MCF 10A (cell line): ENCODE measurements at places on chromosomes 7 and 10. TPM values are rescaled to one million over a fixed set of nuclear protein-coding genes. Genes with fewer than 3 reads are reported as not detected.

Gene HK1
- total RNA-seq = 126 and 134 TPM in 2 replicates

Gene AKR1C8
- 0.27 TPM in 1 of 2 replicates, not detected in the other for total RNA-seq

Gene GCK
- total RNA-seq = not detected in 2 replicates

Gene HTR5A
- not detected in 2 replicates for total RNA-seq

Gene SSC4D
- total RNA-seq = 0.42 and 0.58 TPM in 2 replicates

- H3K36me3 ChIP-seq = peaks cover 22% of the 10 kb centered on the region
- no peaks in the 10 kb centered on the region for H3K27me3 ChIP-seq
- H3K4me3 ChIP-seq = peak overlapping the region; percentile 84
- H3K27ac ChIP-seq = peak overlapping the region; percentile 99
Observed at GRCh38 chr10:96130326-96130995, 364 bp downstream of the ZNF518A start.

DNA sequence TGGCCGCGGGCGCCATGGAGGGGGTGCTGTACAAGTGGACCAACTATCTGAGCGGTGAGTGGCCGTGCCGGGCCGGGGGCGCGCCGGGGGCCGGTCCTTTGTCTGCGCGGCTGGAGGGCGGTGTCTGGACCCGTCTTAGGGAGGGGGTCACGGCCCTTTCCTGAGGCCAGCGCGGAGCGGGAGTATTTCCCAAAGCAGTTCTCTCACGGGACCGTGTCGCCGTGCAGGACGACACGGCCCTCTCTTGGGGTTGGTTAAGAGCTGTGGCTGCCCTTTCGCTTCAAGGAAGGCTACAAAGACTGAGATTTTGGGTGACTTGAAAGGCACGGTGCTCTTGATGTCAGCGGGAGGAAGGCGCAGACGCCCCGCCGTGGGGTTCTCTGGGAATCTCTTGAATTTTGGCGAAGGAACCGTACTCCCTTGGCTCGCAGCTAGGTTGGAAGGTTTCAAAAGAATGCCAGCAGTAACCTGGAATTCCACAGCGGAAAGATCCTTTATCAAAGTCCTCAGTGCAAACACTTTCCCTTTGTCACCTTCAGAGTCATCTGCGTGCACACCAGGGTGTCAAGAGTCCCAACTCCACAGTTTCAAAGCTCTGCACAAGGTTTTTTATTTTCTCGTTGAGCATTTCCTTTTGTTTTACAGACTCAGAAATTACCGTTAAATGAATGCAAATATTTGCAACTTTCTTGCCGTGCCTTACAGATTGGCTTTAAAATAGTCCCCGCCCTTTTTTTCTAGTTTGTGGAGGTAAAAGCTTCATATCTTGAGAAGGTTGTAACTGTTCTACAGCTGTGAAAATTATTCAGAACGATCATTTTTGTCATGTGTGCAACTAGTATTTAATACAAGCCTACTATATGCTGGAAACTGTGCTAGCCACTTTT lies 780 bp downstream of the PLEKHA8 start:
- H3K27ac ChIP-seq = no peak overlapping the region
- peak; percentile 34 for DNase-seq
- H3K36me3 ChIP-seq = no peaks in the 10 kb centered on the region
- H3K4me3 ChIP-seq = no peak overlapping the region
- no peaks in the 10 kb centered on the region for H3K27me3 ChIP-seq

GRCh38 chr7:95424716-95425115 lies 10.1 kb downstream of the PON2 start:
- no peak overlapping the region for H3K27ac ChIP-seq
- DNase-seq = no peak
- peaks cover 37% of the 10 kb centered on the region for H3K4me1 ChIP-seq
- no peak overlapping the region for H3K4me3 ChIP-seq

DNA sequence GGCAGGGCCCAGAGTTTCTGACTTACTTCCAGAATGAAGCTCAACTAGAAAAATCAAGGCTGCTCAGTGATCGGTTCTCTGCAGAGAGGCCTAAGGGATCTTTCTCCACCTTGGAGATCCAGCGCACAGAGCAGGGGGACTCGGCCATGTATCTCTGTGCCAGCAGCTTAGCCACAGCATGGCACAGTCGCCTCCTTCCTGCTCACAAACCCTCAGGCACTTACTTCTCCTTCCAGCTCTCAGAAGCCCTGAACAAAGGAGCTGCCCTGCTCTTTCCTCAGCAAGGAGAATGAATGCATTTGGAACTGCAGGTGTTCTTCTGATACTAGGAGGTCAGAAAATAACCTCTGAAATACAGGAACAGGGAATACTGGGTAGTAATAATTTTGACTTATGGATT lies 219.7 kb upstream of the PRSS1 start:
- peaks cover 20% of the 10 kb centered on the region for H3K27me3 ChIP-seq
- no peak for DNase-seq
- no peak overlapping the region for H3K4me3 ChIP-seq
- H3K4me1 ChIP-seq = no peaks in the 10 kb centered on the region

DNA sequence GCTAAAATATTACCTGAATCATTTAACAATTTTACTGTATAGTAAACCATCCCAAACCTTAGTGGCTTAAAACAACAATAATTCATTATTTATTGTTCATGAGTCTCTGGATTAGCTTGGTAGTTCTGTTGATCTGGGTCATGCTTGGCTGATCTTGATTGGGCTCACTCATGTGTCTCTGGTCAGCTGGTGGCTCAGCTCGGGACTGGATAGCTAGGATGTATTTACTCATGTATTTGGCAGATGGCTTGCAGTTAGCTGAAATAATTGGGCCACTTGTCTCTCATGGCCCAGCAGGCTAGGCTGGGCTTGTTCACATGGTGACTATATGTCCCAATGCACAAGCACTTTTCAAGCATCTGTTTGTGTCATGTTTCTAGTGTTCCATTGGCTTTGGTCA lies 262.8 kb downstream of the BBS9 start:
- H3K27me3 ChIP-seq = no peaks in the 10 kb centered on the region
- no peak for DNase-seq
- no peak overlapping the region for H3K27ac ChIP-seq
- H3K36me3 ChIP-seq = peaks cover 5% of the 10 kb centered on the region
- H3K4me3 ChIP-seq = no peak overlapping the region

- H3K36me3 ChIP-seq = no peaks in the 10 kb centered on the region
- no peak overlapping the region for H3K4me3 ChIP-seq
- no peaks in the 10 kb centered on the region for H3K4me1 ChIP-seq
Observed at GRCh38 chr7:117021986-117022385, 68.7 kb downstream of the ST7 start.

GRCh38 chr7:158494643-158495042 lies 93.0 kb downstream of the PTPRN2 start:
- no peaks in the 10 kb centered on the region for H3K4me1 ChIP-seq
- no peak overlapping the region for H3K4me3 ChIP-seq
- peaks cover 24% of the 10 kb centered on the region for H3K27me3 ChIP-seq

DNA sequence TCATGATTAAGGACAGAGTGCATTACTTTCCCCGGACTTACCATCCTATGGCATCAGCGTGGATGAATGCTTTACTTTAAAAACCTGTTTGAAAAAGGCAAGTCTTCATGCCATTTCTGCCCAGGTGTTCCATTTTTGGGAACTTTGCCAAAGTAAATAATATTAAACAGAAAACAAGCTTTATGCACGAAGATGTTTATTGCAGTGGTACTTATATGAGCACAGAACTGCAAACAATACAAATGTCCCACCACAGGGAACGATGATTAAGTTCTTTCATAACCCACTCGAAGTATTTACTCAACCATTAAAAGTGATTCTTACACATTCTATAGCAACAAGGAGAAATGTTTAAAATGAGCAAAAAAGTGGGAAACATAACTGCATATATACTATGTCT lies 109.7 kb upstream of the GDF10 start:
- peaks cover 6% of the 10 kb centered on the region for H3K36me3 ChIP-seq
- H3K4me3 ChIP-seq = no peak overlapping the region
- DNase-seq = peak; percentile 69
- H3K4me1 ChIP-seq = peaks cover 21% of the 10 kb centered on the region
- no peak overlapping the region for H3K27ac ChIP-seq

DNA sequence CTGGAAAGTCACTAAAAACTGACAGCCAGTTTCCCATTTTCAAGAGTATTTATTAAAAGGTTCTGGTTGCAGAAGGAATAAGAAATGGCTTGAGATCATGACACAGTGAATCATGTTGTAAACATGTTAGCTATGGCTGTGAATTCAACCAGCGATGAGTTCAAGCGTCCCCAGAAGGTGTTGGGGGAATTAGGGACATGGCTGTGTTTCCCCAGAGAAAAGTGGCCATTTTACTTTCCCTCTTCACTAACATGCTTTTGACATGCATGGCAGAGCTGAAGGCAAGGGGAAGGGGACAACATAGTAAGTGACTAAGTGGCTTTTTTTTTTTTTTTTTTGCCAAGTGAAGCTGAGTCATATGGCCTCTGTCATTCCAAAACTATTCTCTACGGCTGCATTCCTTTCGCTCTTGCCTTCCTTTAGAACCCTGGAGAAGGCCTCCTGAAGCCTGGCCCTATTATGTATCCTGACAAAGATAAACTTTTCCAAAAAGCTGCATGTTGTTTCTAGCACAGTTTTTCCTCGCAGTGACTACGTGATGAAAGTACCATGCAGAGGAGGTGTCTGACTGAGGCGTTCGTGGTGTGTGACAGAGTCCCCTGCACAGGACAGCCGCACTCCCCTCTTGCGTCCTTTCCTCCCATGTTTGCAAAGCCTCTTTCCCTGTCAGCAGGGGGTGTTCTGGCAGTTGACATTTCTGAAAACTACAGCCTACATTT lies 46.9 kb downstream of the EGFR start:
- peak; percentile 80 for DNase-seq
- peak overlapping the region; percentile 93 for H3K27ac ChIP-seq
- peaks cover 82% of the 10 kb centered on the region for H3K36me3 ChIP-seq
- H3K4me1 ChIP-seq = peaks cover 79% of the 10 kb centered on the region
- H3K27me3 ChIP-seq = no peaks in the 10 kb centered on the region

DNA sequence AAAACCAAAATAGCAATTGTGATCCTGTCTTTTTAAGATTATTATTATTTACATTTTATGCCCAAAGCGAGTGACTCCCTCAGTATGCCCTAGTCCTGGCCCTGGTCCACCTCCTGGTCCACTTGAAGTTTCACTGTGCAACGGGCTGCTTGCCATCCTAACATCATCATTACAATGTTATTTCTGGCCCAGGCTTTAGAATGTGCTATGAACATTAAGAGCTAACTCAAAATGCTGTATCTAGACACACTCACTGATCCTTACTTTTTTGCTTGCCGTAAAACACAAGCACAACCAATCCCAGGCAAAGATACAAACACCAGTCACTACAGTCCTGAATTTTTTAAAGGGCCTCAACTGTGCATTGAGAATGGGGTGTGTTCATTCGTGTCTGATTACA lies 38.4 kb downstream of the RHOBTB1 start:
- H3K4me3 ChIP-seq = no peak overlapping the region
- no peaks in the 10 kb centered on the region for H3K27me3 ChIP-seq
- H3K4me1 ChIP-seq = no peaks in the 10 kb centered on the region
- peak; percentile 46 for DNase-seq
- H3K27ac ChIP-seq = no peak overlapping the region

DNA sequence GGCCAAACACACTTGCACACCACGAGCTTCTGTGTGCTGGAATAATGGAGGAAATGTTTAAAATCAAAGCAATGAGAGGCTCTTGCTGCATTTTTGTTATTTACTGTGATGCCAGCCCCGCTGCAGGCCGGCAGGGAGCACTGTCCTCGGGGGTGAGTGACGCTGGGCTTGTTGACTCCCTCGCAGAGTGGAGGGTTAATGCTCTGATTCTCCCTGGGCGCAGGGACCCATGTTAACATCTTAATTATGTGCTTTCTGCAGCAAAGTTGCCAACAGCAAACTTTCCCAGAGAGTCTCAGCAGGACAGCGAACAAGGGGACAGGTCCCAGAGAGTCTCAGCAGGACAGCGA lies 22.9 kb downstream of the SCART1 start:
- peaks cover 6% of the 10 kb centered on the region for H3K27me3 ChIP-seq
- DNase-seq = no peak
- H3K36me3 ChIP-seq = no peaks in the 10 kb centered on the region
- H3K27ac ChIP-seq = no peak overlapping the region
- no peaks in the 10 kb centered on the region for H3K4me1 ChIP-seq
